ENCODE measurements at places on chromosomes 2 and 18.

DNA sequence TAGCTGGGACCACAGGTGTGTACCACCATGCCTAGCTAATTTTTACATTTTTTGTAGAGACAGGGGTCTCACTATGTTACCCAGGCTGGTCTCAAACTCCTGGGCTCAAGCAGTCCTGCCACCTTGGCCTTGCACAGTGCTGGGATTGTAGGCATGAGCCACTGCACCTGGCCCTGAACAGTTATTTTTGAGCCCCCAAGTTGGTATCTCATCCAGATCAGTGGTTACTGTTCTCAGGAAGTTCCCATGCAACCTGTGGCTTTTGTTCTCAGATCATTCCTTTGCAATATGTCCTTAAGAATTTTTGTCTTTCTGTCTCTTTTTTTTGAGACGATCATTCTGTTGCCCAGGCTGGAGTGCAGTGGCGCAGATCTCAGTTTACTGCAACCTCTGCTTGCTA is 7.7 kb upstream of the CCDC138 start:
- no peak for DNase-seq

DNA sequence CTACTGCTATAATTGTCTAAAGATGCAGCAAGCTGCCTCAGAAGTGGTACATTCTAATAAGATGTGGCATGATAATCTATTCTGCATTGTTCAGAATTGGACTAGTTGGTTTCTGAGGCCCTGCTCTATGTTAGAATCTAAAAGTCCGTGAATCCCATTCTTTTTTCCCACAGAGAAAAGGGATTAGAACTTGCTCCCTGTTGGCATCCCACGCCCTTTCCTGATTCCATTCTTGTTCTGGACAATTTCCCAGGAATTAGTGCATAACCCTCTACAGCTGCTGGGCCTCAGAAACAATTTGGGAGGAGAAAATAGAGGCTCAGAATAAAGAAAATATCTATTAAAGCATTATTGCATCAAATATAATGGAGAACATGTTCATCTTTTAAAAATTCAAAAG is 282.7 kb downstream of the NRXN1 start:
- DNase-seq = peak; percentile 81

GRCh38 chr18:74142252-74142651 is 5.4 kb downstream of the FBXO15 start:
- no peak for DNase-seq

DNA sequence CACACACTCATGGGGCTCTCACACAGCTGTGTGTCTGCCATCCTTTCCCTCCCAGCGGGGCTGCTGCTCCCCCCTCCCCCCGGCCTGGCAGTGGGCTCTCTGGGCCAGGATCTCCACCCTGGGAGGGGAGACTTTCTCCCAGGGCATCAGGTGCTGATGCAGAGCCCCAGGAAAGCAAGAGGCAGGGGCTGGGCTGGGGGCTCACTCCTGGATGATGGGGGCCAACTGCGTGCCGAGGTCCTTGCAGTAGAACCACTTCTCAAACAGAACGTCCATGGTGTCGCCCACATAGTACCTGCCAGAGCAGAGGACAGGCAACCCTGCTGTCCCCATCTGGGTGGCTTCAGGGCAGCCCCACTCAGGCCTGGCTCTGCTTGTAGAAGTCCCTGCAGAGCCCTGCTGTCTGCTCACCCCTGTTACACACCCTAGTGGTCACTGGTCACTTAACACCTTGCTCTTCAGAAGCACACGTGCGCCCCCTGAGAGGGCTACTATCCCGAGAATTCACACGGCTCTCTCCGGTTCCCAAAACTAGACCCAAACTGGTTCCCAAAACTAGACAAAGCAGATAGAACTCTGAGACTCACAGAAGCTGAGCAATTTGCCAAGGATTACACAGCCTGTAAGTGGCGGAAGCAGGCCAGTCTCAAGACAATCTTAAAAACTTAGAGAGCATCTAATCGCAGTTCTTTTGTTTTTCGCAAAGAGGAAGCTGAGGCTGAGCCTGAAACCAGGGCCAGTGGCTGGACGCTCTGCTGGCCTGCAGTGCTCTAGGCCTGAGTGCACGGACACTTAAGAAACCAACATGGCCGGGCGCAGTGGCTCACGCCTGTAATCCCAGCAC is 6.6 kb upstream of the OXER1 start:
- DNase-seq = peak; percentile 74

DNA sequence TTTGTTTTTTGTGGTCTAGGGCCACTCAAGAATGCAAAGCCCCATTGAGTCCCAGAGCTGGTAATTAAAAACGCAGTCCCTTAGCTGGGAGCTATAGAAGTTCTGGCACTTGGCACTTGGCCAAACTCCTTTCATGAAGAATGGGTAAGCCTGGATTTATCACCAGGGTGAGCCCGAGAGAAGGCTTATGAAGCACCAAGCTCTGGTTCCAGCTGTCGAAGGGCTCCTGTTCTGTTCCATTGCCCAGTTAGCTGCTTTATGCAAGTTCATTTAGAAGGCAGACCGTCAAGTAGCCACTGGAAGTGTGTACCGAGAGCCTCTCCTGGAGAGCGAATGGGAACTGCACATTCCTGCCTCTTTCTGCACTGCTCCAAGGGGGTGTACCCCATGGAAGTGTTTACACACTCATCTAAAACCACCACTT is 14.2 kb downstream of the ECEL1 start:
- DNase-seq = no peak

DNA sequence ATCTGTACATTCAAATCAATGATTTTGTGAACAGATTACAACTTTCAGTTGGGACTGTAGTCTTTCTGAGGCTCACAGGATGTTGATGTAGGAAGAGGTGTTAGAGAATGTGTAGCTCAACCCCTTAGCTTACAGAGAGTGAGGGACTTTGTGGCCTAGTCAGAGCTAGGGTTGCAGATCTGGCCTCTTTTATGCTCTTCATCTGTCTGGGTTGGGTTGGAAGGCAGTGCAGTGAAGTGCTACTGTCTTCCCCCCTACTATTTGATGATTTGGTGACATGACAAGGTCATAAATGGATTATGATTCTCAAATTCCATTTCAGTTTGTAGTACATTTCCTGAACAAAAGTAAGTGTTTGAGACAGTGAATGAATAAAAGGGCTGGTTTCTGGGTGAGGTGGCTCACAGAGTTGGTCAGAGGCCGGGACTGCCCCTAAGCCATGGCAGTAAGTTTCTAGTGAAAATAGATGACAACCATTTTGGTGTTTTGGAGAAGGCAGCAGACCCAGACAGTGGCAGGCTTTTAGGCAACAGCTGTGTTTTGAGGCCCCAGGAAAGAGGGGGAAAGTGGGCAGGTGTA is 21.6 kb downstream of the MAP4K4 start:
- DNase-seq = no peak

DNA sequence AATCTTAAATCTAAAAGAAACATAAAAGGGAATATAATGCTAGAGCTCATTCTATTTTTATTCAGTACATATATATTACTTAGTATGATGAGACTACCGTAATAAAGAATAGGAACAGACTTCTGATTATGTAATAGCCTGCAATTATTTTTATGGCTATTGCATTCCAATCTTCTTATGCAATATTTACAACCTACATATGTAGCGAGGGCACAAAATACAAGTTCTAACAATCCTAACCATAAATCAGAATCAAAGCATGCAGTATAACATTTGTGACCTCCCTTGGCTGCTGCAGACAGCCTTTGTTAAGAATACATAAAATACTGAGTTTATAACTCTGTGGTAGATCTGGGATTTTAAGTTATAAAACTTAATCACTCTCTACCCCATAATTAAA is 177.6 kb downstream of the BABAM2 start:
- no peak for DNase-seq

DNA sequence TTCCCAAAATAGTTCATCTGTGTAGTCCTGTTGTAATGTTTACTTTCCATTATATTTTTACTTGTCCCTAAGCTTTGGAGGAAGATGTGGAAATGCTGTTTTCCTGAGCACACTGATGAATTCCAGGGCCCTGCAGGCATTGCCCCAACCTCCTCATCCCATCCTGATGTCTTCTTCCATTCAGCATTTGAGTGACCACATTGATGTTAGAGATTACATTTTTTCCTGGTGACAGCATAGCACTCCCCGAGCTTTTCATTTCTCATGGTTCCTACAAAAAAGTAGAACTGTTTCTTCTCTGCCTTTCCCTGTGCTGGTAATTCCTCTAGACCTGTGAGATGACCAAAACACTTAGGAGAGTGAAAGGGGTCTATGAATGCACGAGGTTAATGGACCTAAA is 4.8 kb downstream of the IL36A start:
- no peak for DNase-seq

GRCh38 chr2:234939996-234940395 is 11.8 kb upstream of the SH3BP4 start:
- no peak for DNase-seq

GRCh38 chr2:15943378-15944280 is 3.3 kb downstream of the MYCN start:
- peak; percentile 26 for DNase-seq

- DNase-seq = no peak
These were observed 60.4 kb downstream of the WDSUB1 start for GRCh38 chr2:159226059-159226461.

Data from cerebellar cortex (tissue), 1 donor.